ENCODE measurements at places on chromosomes 4 and X.

DNA sequence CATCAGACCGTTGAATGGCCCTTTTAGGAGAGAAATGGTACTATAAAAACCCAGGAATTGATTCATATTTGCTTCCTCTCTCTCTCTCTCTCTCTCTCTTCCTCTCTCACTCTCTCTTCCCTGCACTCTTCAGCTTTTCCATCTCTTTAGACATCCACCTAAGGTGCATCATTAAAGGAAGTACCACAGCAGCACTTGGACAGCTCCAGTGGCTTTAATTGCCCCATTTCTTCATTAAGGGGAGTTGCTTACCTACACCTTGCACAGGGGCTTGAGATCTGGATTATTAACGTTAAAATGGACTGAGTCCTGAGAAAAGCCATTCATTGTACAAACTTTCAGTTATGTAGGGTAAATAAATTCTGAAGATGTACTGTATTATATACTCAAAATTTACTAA, 323.6 kb downstream of the AFF2 start:
- DNase-seq, result no peak

GRCh38 chr4:17517664-17518063, 2.7 kb downstream of the CLRN2 start:
- DNase-seq, result no peak

DNA sequence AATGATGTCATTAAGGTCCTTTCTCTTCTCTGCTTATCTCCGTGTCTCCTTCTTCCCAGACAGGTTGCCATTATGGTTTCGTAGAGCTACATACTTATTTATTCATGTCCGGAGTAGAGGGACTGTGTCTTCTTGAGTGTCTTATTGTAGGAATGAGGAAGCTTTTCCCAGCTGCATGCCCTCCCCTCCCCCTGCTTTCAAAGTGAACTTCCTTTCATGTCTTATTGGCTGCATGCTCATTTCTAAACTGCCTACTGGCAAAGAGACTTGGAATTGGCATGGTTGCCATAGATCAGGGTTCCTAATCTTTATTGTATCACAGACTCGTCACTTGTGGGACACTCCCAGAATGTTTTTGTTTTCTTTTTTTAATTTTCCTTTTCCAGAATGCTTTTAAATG, 15.4 kb downstream of the VAMP7 start:
- DNase-seq, result no peak

GRCh38 chrX:95055991-95056390, 1382.0 kb downstream of the FAM133A start:
- no peak for DNase-seq

DNA sequence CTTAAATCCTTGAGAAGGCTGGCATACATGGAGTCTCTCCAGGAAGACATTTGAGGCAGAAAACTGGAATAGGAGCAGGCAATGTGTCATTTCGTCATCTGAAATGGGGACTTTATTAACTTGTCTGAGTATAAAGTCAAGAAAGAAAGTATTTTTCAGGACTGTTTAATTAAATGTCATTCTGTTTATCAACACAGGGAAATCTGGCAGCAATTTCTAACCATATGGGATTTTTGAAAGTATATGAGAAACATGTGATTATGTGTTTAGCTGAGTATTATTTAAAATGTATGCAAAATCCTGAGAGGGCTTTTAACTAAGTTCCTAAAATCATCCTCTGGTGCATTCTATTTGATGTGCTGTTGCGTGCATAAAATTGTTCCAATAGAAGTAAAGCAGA, 3.9 kb upstream of the FAM9A start:
- DNase-seq, result no peak

All from activated CD4-positive, alpha-beta T cell treated with anti-CD3 and anti-CD28 coated beads, Interleukin-10, Interleukin-2, amounts not matched to agents 100 ng/mL and 50 ng/mL, durations not matched to agents 16 hours and 8 hours (primary cell).